ENCODE measurements at places on chromosomes 5 and 9.
A peak's percentile ranks its signal among the peaks of the same experiment; 100 is the strongest.

GRCh38 chr5:65955746-65956145 is 29.4 kb downstream of the ERBIN start:
- no peak for DNase-seq

DNA sequence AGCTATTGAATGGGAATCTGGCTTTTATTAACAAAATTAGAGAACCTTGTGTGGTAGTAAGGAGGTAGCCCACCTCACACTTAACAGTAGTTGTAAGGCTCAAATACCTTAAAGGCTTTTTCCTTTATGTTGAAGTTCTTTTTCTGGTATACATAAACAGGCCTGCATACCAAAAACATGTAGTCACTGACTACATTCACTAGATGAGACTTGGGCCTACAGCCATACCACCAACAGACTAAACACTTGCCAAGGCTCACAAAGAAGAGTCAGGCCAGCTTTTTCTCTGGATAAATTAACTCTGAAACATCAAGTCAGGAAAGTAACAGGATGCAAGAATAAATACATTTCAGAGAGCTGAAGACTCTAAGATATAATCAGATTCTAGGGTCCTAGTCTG is 78.6 kb upstream of the MPDZ start:
- peak; percentile 69 for DNase-seq

DNA sequence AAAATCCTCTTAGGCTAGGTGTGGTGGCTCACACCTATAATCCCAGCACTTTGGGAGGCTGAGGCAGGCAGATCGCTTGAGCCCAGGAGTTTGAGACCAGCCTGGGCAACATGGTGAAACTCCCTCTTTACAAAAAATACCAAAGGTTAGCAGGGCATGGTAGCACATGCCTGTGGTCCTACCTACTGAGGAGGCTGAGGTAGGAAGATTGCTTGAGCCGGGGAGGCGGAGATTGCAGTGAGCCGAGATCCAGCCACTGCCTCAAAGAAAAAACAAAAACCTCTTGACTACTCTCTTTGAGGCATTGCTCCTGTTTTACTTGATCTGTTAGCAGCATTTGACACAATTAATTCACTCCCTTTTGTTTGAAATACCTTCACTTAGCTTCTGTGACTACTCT is 20.7 kb downstream of the KIF2A start:
- no peak for DNase-seq

DNA sequence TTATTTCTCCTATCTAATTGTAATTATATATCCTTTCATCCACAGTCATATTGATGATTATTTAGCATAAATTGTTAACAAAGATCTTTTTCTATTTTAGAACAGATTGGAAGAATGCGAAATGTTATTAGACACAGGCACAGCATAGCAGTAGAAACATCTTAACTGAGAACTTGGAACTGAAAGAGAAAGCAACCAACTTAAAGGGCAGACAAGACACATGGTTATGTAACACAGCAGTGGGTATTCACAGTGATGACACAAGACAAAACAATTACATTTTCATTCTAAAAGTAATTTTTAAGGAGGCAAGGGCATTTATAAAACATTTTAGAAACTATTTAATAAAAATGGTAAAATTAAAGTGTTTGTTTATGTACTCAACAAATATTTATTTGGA is 57.7 kb upstream of the MEF2C start:
- no peak for DNase-seq

DNA sequence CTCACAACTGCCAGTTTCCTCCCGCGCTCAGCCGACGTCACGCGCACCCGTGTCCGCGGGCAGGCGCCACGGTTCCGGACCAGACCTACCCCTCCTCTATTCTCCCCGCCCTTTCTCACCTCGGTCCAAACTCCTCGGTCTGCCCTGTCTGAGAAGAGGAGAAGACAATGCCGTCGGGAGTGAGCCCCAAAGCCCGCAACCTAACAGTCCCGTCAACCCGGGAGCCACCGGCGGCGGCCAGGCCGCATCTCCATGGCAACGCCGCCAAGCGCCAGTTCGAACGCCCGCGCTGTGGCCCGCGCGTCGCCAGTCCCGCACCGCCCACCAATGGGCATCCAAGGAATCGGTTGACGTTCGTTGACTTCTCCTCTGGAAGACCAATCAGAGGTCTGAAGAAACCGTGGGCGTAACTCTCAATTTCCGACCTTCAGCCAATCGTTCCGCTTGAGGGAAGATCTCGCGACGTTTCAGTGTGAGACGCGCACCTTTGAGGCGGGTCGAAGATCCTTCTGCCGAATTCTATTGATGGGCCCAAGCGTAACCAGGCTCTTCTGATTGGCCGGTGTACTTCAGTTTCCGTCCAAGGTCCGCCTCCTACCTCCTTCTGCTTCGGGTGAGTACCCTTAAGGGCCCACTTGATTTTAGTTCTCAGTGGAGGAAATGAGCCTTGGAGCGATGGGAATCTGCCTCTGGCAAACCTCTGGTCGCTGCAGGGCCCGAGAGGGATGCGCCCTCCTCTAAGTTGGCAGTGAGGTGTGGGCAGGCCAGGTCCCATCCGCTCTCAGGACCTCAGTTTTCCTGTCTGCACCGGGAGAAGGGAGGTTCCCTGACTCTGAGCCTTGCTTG is at the start of the genes KIF24 and NUDT2:
Gene KIF24, minus strand, starts transcription at position 282 of the 846 bp plus-strand sequence. CDS start 17,922 bp downstream, outside the sequence.
Gene NUDT2, plus strand, starts transcription at position 583 of the 846 bp plus-strand sequence. CDS start 9,471 bp downstream, outside the sequence.
- peak; percentile 97 for DNase-seq

DNA sequence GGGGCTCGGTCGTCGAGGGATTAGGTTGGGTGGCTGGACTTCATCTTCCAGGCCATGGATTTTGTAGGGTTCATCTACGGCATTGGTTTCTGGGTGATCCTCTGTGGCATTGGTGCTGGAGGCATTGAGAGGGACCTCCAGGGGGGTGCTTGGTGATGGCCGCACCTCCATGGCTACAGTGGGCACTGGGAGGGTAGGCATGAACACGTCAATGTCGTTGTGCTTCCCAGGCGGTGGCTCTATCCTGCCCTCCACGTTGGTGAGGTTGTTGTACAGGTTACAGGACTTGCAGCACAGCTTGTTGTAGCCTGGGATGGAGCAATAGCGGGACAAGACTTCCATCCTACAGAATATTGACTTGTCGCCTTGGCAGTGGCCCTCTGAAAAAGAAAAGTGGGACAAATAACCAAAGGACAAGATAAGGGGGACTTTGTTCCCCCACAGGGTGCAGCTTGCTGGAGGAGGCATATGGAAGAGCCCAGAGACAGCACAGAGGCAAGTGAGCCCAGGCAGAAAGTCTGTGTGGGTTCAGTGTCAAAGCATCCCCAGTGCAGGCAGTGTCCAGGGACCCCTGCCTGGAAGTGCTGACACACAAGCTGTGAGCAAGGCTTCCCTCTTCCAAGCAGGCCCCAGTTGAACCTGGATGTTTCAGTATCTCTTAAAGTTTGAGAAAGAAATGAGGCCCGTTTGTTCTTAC is 53.9 kb downstream of the ZNF354C start:
- DNase-seq, result no peak

GRCh38 chr9:28064241-28064815 is 491.0 kb upstream of the C9orf72 start:
- DNase-seq, result no peak

DNA sequence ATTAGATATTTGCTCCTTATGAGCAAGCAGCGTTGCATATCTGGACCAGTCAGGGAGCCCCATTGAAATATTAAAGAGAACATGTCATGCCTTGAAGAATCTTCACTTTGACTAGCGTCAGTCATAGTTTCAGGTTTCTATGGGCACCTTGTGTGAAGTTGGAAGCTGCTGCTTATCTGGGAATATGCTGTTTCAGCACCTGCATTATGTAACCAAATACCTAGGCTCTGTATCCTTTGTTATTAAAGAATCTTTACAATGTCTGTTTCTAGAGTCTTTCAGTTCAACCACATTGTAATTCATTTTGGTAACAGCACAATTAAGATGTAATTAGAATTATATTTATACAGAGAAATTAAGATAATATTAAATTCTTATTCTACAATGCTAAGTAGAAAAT is 818.8 kb upstream of the TYRP1 start:
- DNase-seq, result no peak

- peak; percentile 55 for DNase-seq
These were observed 7.2 kb downstream of the HMGCS1 start for GRCh38 chr5:43305948-43306565.

- no peak for DNase-seq
These were observed 592.6 kb downstream of the PDE4D start for GRCh38 chr5:59300930-59301329.

DNA sequence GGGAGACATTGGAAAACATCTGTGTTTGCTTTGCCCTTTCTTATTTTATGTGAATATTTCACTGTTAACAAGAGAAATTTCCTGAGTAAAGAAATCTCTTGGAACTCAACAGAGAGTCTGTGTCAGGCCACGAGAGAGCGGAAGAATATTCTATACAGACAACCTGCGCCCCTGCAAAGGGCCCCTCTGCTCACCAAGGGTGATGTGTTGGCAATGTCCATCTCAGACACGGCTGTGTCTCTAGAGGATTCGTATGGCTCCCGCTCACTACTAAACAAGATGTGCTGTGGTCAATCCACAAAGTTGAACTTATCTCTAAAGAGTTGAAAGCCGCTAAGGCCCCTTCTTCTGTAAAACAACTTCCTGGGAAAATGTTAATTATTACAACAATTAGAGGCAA is 241.0 kb upstream of the IRX1 start:
- no peak for DNase-seq

DNA sequence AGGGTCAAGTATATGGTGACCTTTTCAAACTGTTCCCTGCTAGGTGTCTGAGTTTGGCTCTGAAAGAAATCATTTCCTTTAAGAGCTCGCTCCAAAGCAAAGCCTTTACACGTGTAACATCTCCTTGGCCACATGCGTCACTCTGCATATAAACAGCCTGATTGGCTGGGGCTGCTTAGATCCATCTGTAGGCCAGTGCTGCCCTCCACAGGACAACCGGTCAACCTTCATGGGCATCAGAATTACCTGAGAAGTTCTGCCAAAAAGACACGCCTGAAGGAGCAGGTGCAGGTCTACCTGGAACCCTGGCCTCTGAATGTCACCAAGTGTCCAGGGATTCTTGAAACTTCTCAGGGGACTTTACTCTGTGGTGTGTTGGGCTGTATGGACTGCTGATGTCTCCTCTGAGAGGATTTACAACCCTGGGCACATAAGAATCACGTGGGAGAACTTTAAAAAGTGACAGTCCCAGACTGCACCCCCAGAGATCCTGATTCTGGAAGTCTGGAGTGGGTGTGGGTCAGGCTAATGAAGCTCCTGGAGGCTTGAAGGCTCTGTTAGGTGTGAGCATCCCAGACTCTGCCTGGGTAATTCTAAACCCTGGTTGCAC is 497.6 kb downstream of the GADD45G start:
- peak; percentile 90 for DNase-seq

DNA sequence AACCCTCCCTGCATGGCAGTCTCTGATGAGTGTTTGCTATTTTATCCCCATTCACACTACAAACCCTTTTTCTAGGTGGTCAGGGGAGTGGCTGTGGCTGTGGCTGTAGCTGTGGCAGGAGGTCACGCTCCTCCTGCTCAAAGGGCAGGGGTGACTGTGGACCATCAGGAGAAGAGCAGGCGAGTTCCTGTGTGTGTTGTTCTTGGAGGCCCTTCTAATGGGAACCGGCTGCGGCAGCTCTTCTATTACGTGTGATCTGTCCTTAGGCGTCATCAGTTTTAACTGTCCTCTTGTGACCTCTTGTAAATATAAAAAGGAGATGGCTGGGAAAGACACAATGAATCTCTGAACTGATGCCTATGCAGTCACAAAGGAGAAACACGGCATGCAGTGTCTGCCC is 65.1 kb downstream of the ANKH start:
- DNase-seq, result peak; percentile 84

DNA sequence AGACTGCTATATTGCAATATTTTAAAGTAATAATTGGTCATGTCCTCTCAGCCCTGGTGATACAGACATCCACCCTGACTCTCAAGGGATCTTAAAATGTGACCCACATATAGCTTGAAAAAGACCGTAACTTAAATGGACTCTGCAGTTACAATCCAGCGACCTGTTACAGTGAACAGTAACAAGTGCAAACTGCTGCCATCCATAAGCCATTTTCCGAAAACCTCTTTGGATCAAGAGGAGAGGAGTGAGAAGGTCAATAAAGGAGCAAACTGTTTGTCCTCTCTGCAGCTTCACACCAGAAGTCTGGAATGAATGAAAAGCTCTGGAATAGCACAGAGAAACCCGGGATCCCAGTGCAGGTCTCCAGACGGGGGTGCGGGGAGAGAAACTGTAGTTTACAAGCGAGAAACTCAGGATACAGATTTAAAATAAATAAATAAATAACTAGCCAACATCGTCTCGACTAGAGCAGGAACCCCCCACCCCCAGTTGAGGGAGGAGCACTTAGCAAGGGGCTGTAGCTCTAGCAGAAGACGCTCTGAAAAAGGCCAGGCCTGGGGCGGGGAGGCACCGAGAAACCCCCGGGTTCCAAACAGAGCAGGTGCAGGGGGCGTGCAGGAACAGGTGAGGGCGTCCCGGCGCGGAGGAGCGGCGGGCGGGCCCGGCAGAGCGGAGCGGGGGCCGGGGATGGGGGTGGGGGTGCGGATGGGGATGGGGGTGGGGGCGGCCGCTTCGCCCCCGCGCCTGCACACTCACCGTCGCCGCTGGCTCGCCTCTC is 572 bp downstream of the ZDHHC21 start:
- peak; percentile 22 for DNase-seq

DNA sequence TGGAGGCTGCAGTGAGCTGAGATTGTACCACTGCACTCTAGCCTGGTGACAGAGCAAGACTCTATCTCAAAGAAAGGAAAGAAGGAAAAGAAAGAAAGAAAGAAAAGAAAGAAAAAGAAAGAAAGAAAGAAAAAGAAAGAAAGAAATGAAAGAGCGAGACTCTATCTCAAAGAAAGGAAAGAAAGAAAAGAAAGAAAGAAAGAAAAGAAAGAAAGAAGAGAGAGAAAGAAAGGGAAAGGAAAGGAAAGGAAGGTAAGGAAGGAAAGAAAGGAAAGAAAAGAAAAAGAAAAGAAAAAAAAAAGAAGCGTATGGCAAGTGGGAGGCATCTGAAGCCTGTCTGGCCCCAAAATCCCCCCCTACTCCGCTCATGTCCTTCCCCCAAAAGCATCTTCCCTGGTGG is 182.3 kb upstream of the MSX2 start:
- no peak for DNase-seq

GRCh38 chr9:128684325-128685199 is 4.5 kb upstream of the SET start:
- peak; percentile 81 for DNase-seq

- no peak for DNase-seq
These were observed 533.3 kb upstream of the CDH9 start for GRCh38 chr5:27571681-27572080.

GRCh38 chr9:122950263-122950662 is 9.4 kb downstream of the RABGAP1 start:
- DNase-seq, result no peak

DNA sequence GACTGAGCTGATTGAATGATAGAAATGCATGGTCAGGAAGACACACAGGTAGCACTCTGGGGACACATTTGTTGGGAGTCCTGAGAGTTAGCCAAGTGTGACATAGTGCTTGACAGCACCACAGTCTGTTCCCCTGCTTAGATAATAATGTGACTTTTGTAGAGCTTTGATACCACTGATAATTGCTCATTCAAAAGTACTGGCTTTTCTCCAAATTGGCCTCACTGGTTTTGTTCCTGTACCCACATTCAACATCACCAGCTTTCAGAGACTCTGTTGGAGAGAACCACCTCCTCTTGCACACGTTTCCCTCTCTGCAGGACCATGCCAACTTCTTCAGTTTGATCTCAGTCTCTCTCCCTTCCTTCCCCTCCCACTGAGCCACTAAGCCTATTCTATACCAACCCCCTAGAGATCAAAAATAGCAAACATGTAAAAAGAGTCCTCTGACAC is 52.5 kb upstream of the IL7R start:
- no peak for DNase-seq

- DNase-seq, result no peak
These were observed 10.4 kb downstream of the MARCHF3 start for GRCh38 chr5:127019928-127020327.

- DNase-seq, result no peak
These were observed 27.9 kb upstream of the FBXL7 start for GRCh38 chr5:15472116-15472515.

- no peak for DNase-seq
These were observed 16.6 kb downstream of the OTULINL start for GRCh38 chr5:14598225-14598624.
